Right ventricle myocardium superior (tissue), 1 donor: ENCODE measurements at places on chromosomes 4 and X. TPM values are rescaled to one million over a fixed set of nuclear protein-coding genes. Genes with fewer than 3 reads are reported as not detected.

The ETNPPL gene
- total RNA-seq: 14.5 TPM

The RNF212 gene
- 0.30 TPM for total RNA-seq

The GIMD1 gene
- not detected for total RNA-seq

The SSX3 gene
- not detected for total RNA-seq

The CENPVL2 gene
- total RNA-seq: not detected

The PLP2 gene
- 50.1 TPM for total RNA-seq
